ENCODE measurements at places on chromosomes 2 and 18. TPM values are rescaled to one million over a fixed set of nuclear protein-coding genes. Genes with fewer than 3 reads are reported as not detected.

CREB1 gene
- total RNA-seq = 55.5 TPM

GDF7 gene
- 2.5 TPM for total RNA-seq

DSEL gene
- 14.6 TPM for total RNA-seq

RIT2 gene
- total RNA-seq = not detected

SP5 gene
- not detected for total RNA-seq

GCG gene
- total RNA-seq = not detected

TMEFF2 gene
- total RNA-seq = 0.07 TPM

ADCYAP1 gene
- total RNA-seq = not detected

CYS1 gene
- total RNA-seq = not detected

ECEL1 gene
- total RNA-seq = under 0.01 TPM

CHAC2 gene
- total RNA-seq = 20.0 TPM

Data from thoracic aorta endothelial cell (primary cell).